ENCODE measurements at places on chromosomes 1 and 21. TPM values are rescaled to one million over a fixed set of nuclear protein-coding genes. Genes with fewer than 3 reads are reported as not detected.

DNA sequence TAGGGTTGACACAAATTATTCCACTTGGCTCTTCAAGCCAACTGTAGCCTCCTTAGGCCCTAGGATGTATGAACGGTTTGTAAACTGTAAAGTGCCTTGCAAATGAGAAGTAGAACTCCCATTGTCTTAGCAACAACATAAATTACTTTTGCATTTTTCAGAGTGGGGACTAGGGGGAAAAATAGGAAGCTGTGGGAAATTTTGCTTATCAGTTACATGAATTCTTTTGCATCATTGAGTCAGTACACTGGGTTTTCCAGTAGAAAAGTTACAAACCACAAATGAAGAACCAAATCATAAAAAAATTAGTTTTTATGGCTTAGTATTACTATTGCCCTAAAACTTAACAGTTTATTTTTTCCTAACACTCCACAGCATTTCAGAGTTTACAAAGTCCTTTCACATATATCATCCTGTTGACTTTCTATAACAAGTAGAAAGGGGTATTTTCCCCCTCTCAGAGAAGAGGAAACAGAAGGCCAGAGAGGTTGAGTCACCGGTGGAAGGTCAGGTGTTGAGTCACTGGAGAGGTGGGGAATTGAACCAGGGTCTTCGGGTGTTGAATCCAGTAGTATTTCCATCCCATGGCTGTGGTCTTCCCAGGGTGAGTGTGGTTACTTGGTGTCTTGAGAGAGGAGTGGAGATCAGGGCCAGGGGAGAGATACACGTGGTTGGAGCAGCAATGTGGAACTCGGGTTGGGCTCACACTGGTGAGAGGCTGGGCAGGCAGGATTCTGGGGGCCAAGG, 71.9 kb upstream of the USP24 start:
- no peak for DNase-seq

DNA sequence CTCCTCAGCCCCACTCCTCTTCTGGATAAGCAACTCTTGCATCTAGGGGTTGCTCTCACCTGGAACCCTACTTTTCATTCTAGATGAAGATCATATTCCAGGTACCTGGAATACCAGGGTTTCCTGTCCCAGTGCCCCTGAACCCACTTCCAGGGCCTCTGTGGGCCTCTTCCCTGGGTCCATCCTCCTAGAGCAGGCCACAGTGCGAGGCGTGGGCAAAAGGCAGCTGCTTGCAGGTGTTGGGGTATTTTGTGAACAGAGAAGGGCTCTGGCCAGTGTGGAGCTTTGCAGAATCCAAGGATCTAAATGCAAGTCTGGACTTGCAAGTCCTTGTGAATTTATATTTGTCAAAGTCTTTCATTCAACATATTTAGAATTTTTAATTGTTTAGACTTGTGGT, 240.4 kb upstream of the POU3F1 start:
- no peak for DNase-seq

PROX1 gene
- 0.13 TPM for total RNA-seq

C8B gene
- not detected for total RNA-seq

SELP gene
- 0.35 TPM for total RNA-seq

DNA sequence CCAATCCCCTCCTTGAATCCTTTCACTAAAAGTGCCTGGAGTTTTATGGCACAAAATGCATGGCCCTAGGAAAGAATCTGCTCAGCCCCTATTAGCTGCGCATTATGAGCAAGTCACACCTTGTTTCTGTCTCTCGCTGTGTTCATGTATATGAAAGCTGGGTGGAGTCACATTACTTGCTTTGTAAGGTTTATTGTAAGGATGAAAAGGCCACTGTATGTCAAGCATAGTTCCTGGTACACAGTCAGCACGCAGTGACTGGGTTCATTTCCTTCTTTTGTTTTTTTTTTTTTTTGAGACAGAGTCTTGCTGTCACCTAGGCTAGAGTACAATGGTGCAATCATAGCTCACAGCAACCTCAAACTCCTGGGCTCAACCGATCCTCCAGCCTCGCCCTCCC, 6.7 kb upstream of the SLC9A1 start:
- no peak for DNase-seq

DNA sequence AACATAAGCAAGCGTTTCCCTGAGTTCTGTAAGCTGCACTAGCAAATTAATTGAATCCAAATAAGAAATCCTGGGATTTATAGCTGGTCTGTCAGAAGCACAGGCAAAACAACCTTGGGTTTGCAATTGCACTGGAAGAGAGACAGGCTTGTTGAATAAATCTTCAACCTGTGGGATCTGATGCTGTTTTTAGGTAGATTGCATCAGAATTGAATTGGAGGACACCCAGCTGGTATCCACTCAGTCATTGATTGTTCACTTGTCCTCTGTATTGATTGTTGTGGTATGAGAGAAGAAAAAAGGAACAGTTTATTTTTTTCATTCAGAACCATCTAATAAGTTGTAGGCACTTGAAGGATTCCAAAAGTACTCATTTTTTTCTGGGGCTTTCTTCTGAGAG, 497.4 kb downstream of the SIPA1L2 start:
- no peak for DNase-seq

DNA sequence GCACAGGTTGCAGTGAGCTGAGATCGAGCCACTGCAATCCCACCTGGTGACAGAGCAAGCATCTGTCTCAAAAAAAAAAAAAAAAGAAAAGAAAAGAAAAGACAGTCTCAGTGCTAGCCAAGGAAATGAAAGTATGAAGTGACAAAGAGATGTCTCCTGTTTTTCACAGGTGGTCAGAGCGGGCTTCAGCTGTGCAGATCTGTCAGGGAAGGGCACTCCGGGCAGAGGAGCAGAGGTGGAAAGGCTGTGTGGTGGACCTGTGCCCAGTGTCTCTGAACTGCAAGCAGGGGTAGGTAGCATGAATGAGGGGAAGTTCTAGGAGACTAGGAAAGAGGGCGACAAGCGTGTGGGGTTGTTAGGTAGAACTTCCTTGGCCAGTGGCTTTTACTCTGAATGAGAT, 67.5 kb downstream of the CD247 start:
- no peak for DNase-seq

RXFP4 gene
- total RNA-seq = not detected

- no peak for DNase-seq
These were observed 22.4 kb upstream of the ASB17 start for GRCh38 chr1:75954586-75954985.

TAS1R1 gene
- not detected for total RNA-seq

DNA sequence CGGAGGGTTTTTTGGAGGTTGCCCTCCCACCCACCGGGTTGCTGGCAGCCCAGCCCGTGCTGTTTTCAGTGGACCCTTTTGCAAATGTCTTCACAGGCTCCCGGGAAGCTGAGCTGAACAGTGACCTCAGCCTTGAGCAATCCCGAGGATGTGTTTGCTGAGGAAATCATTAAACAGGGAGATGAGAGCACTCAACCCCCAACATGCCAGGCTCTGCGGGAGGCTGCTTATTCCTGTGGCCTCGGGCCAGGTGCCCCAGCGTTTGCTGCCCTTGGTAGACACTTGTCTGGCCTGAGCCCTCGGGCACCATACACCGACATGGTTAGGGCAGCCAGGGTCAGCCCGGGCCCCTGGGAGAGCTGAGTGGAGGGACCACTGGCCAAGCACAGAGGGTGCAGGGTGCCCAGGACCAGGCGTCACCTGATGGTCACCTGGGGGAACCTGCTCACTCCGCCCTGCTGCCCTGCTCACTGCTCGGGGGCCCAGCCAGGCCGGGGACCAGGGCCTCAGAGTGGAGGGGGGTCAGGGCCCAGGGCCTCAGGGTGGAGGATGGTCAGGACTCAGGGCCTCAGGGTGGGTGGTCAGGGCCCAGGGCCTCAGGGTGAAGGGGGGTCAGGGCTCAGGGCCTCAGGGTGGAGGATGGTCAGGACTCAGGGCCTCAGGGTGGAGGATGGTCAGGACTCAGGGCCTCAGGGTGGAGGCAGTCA, 42.5 kb upstream of the POFUT2 start:
- DNase-seq = no peak
